ENCODE measurements at places on chromosomes 5 and 9. TPM values are rescaled to one million over a fixed set of nuclear protein-coding genes. Genes with fewer than 3 reads are reported as not detected.

- H3K27me3 ChIP-seq, result no peaks in the 10 kb centered on the region
- no peaks in the 10 kb centered on the region for H3K4me1 ChIP-seq
- H3K36me3 ChIP-seq, result peaks cover 9% of the 10 kb centered on the region
- H3K27ac ChIP-seq, result no peak overlapping the region
Measured at GRCh38 chr9:99955606-99956005, 49.2 kb downstream of the STX17 start.

DNA sequence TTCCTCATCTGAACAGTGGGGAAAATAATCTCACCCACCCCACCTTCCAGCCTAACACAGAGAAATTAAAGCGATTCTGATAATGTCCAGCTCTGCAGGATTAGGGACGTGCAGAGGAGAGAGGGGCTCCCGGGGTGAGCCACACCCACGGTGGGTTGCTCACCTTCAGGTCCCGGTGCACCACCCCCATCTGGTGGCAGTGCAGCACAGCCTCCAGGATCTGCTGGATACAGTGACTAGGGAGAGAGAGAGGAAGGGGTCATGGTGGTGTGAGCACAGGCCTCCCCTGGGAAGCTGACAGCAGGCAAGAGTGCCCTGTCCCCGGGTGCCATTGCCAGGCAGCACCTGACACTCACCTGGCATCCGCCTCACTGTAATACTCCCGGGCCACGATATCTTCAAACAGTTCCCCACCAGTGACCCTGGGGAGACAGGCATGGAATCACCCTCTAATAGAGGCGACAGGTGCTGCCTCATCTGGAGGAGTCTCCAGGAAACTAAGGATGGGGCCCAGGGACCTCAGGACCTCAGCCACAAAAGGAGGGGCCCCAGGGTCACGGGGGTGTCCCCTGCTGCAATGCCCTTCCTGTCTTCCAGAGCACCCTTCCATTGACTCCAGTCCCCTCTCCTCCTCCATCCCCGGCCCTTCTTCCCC is 33.0 kb downstream of the CAMK2A start:
- peaks cover 30% of the 10 kb centered on the region for H3K4me1 ChIP-seq
- H3K36me3 ChIP-seq, result no peaks in the 10 kb centered on the region
- no peaks in the 10 kb centered on the region for H3K27me3 ChIP-seq
- peak; percentile 65 for DNase-seq
- no peak overlapping the region for H3K27ac ChIP-seq

The ATP10B gene
- not detected for total RNA-seq

GRCh38 chr5:81233080-81233634 is at the start of gene CKMT2:
TSS of gene CKMT2 (plus strand) at chr5:81233322. CDS start at chr5:81251133, 17,811 bp downstream.
- DNase-seq, result peak; percentile 67
- peaks cover 8% of the 10 kb centered on the region for H3K4me1 ChIP-seq
- H3K4me3 ChIP-seq, result peak within 1 kb of the TSS; percentile 56
- H3K27me3 ChIP-seq, result no peaks in the 10 kb centered on the region

GRCh38 chr5:133921069-133921468 is 47.4 kb downstream of the C5orf15 start:
- H3K4me3 ChIP-seq, result no peak overlapping the region
- no peaks in the 10 kb centered on the region for H3K4me1 ChIP-seq
- H3K36me3 ChIP-seq, result no peaks in the 10 kb centered on the region
- DNase-seq, result no peak
- no peaks in the 10 kb centered on the region for H3K27me3 ChIP-seq

The VLDLR gene
- total RNA-seq, result 16.4 TPM

- H3K36me3 ChIP-seq, result no peaks in the 10 kb centered on the region
- H3K27ac ChIP-seq, result no peak overlapping the region
- no peaks in the 10 kb centered on the region for H3K27me3 ChIP-seq
- no peak overlapping the region for H3K4me3 ChIP-seq
- H3K4me1 ChIP-seq, result no peaks in the 10 kb centered on the region
Measured at GRCh38 chr5:42022383-42022972, 97.4 kb downstream of the FBXO4 start.

GRCh38 chr5:124561451-124561850 is 185.0 kb downstream of the ZNF608 start:
- DNase-seq, result no peak
- no peaks in the 10 kb centered on the region for H3K36me3 ChIP-seq
- no peaks in the 10 kb centered on the region for H3K27me3 ChIP-seq
- no peak overlapping the region for H3K4me3 ChIP-seq
- no peak overlapping the region for H3K27ac ChIP-seq

The GFPT2 gene
- 20.3 TPM for total RNA-seq

GRCh38 chr9:133558191-133559126 is 24.0 kb downstream of the ADAMTSL2 start:
- no peak overlapping the region for H3K27ac ChIP-seq
- H3K4me1 ChIP-seq, result peaks cover 16% of the 10 kb centered on the region
- no peaks in the 10 kb centered on the region for H3K36me3 ChIP-seq
- DNase-seq, result peak; percentile 52
- H3K4me3 ChIP-seq, result no peak overlapping the region

DNA sequence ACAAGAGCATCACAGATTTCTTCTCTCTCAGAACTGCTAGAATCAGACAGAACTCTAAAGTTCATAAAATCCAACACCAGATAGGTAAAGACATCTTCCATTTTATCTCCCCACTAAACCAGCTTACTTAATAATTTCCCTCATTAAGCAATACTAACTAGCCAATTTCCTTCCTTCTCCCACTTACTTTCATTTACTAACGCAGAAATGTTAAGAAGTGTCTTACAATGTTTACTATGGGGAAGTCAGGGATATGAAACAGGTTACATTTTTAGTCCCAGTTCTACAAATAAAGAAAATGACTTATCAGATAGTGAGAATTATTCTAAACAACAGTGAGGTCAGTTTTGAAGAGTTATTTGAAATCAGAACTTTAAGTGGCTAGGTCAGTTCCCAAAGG is 236.5 kb downstream of the FBXL17 start:
- H3K36me3 ChIP-seq, result no peaks in the 10 kb centered on the region
- H3K27ac ChIP-seq, result no peak overlapping the region
- H3K4me1 ChIP-seq, result no peaks in the 10 kb centered on the region
- H3K27me3 ChIP-seq, result no peaks in the 10 kb centered on the region
- DNase-seq, result no peak
- H3K4me3 ChIP-seq, result no peak overlapping the region

Data from neural progenitor cell (in vitro differentiated cells).